ENCODE measurements at places on chromosomes 7 and 10.

GRCh38 chr7:55096323-55096722 is 77.5 kb downstream of the EGFR start:
- no peak for DNase-seq

- no peak for DNase-seq
These were observed 104.1 kb upstream of the KCNMA1 start for GRCh38 chr10:77741746-77742145.

DNA sequence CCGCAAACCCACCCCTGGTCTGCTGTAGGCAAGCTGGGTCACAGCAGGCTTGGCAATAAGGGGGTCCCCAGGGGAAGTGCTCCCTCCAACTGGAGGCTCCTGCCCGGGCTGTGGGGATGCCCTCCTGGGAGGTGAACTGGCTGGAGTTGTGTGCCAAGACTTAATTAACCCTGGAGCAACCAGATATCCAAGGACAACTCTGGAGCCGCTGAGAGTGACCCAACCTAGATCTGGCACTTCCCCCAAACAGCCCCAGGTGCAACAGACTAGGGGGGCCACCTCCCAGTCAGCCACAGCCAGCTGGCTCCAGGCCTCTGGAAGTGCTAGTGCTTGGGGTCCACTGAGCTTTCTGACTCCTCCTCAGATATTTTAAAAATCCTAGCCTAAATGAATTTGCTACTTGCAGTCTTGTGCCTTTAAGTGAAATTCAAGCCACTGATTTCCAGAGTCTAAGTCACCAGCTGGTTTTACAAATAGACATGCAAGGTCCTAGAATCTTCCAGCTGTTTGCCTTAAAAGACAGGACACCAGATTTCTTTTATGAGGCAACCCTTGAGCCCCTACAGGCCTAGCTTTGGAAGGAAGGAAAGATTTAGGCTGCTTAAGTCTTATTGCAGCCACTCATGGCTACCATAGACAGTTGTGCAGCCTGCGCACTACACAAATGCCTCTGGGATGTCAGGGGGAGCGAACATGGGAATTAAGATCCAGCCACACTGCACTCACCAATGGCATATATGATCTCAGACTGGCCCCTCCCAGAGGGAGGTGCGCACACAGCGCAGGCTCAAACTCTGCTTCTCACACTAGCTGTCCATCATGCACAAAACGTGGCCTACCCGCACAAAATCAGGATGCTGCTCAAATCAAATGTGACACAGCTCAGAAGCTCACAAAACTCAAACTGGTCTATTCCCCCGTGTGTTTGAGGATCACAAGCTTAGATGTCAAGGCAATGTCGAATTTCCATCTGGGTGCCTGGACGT is 42.6 kb upstream of the MYL10 start:
- no peak for DNase-seq

- peak; percentile 46 for DNase-seq
These were observed 57.9 kb downstream of the CUX1 start for GRCh38 chr7:101875283-101875846.

- no peak for DNase-seq
These were observed 12.4 kb upstream of the BMPER start for GRCh38 chr7:33892945-33893344.

DNA sequence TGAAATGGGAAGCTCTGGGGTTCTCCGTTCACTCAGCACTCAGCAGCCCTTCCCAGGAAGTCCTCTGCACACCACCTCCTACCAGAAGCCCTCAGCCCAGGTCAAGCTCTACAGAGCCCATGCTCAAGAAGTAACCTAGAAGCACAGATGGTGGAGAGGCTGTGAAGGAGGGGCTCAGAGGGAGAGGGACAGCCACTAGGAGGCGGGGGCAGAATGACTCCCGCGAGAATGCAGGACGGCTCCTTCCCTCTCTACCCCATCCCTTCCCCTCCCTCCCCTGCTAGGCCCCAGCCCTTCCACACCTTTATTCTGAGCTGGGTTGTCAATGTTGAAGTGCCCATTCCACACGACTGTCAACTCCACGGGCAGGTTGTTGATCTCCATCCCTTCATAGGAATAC is 373.2 kb downstream of the PLXNA4 start:
- no peak for DNase-seq

GRCh38 chr7:73774923-73775322 is 4.9 kb upstream of the CLDN3 start:
- no peak for DNase-seq

DNA sequence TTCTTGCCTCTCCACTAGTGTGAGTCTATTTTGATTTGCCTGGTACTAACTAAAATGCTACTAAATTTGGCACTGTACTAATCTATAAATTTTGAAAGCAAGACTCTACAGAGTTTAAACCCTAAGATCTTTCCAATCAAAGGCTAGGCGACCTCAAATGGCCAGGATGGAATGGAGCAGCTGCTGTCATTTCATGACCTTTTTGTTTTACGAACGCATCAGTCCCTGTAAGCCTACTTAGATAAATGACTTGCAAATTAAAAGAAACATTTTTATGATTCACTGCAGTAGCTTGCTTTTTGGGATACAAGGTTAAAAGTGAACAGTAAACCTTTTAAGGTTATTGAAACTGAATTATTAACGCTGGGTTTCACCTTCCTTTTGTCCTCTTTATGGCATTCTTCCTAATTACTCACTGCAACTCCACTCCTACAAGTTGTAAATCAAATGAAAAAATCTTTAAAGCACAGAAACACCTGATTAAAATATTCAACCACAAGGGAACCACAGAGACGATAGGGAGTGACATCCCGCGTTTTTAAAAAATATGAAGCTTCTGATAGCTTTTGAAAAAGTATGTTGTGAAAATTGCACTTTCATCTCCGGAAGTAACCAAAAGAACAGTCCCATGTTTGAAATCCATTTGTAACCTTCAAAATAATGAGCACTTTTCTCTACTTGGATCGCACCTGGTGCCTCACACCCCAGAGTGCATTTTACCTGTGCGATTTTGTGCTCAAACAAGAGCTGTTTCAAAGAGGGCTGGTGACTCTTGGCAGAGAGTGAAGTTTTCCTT is 595.1 kb downstream of the PARD3 start:
- no peak for DNase-seq

DNA sequence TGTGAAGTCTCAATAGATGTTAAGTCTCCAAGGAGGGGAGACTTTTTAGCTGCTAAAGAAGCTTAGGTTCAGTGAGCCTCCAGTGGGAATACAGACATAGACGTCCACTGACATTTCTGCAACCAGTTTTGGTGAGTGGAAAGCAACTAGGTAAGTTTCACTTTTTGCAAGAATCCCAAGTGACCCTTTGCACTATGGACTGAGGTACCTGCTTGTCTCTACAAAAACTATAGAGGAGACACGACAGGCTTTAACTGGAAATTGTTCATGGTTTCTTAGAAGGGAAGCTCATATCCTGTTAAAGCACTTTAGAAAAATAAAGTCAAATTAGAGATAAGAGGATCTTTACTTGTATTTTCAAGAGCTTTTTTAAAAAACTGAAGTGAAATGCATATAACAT is 38.6 kb downstream of the GBF1 start:
- no peak for DNase-seq

GRCh38 chr7:129471402-129471827 is 30.9 kb upstream of the SMKR1 start:
- DNase-seq: no peak
